DMS153 (cell line): ENCODE measurements at places on chromosomes 12 and 14.

GRCh38 chr12:61757831-61758505, 502.2 kb upstream of the USP15 start:
- no peak for DNase-seq

GRCh38 chr14:22233377-22233776, 355.6 kb downstream of the DAD1 start:
- no peak for DNase-seq

DNA sequence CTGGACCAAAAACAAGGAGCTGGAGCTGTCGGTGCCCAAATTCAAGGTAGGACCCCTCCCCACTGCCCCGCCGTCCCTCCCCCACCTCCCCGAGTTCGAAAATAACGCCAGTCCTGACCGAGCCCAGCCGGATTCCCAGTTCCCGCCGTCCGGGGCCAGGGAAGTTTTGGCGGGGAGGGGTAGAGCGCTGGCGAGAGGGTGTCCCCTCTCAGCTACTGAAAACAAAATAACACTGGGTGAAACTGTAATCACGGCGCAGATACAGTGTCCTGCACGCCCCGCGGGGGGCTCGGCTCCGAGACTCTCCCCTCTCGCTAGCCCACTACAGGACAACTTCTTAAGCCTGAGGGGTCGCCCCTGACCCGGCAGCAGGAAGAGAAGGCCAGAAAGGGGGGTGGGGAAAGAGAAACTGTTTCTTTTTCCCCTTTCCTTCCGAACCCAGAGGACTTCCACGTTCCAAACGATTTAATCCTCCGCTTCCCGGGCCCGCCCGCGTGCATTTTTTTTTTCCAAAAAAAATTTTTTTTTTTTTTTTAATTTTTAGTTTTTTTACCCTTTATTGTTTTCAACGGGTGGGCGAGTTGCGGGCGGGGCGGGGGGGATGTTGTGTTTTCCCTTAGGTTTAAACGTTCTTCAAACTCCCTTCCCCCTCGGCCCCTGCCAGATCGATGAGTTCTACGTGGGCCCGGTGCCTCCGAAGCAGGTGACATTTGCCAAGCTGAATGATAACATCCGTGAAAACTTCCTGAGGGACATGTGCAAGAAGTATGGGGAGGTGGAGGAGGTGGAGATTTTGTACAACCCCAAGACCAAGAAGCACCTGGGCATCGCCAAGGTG, 1.6 kb downstream of the SETD1B start:
- no peak for DNase-seq

GRCh38 chr14:82192387-82192786, 658.7 kb upstream of the SEL1L start:
- no peak for DNase-seq

- no peak for DNase-seq
Measured at GRCh38 chr12:116415408-116416108, 138.1 kb upstream of the MED13L start.

DNA sequence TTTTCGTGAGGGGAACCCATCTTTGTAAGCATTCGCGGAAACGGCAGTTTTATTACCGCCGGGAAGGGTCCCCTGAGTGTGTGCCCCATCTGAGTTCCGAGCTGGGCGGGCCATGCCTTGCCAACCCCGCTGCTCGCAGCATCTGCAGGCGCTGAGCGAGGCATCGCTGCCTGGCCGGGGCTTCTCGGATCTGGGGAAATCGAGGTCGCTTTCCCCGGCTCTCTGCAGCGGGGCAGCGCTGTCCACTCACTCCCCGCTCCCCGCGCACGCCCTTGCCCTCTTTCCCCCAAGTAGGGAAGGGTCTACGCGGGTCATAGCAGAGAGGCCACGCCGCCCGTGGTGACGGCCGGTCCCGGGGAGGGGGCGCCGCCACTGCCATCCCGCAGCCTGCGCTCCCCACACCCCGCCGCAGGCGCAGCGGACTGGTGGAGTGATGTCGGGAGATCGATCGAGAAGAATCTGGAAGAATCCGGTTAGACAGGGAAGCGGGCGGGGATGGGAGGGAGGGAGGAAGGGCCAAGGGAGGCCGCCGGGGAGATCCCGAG, 507 bp upstream of the FKBP4 start:
- DNase-seq, result peak; percentile 29

DNA sequence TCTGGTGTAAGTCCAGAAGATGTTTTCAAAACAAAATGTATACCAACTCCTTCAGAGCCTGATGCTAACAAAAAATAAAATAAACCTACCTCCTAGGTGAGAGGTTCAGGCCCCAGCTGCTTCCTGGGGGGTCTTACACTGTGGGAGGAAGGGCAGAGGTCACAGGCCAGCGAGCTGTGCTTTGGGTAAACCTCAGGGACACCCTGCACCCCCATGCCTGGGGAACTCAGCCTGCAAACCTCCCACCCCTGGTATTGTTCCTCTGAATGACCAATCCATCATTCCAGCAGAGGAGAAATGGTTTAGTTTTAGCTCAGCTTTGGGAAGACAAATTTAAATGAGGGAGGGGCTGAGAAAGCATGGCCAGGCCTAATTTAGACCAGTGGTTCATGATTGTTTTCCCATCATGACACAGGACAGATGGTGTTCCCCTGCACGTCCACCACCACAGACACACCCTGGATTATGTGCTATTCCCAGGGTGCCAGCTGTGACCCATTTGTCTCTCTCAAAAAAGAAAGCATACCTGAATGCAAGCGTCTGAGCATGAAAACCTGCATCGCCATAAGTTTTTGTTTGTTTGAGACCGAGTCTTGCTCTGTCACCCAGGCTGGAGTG, 14.5 kb upstream of the TFCP2 start:
- DNase-seq, result no peak

DNA sequence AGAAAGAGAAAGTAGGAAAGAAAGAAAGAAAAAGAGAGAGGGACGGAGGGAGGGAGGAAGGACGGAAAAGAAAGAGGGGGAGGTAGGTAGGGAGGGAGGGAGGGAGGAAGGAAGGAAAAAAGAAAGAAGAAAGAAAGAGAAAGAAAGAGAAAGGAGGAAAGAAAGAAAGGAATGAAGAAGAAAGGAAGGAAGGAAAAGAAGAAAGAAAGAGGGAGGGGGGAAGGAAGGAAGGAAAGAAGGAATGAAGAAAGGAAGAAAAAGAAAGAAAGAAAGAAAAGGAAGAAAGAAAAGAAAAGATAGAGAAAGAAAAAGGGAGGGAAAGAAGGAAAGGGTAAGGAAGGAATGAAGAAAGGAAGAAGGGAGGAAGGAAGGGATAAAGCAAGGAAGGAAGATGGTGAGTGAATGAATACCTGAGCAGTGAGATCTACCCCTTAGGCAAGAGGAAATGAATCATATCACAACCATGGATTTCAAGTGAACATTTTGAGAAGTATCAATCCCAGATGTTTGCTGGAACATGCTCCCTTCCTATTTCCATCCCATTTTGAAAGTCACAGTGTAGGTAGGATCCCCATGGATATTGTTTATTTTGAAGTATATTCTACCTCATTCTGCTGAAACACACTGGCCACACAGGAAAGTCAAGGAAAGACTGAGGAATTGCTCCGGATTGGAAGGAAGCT, 639.4 kb upstream of the TBX3 start:
- no peak for DNase-seq

DNA sequence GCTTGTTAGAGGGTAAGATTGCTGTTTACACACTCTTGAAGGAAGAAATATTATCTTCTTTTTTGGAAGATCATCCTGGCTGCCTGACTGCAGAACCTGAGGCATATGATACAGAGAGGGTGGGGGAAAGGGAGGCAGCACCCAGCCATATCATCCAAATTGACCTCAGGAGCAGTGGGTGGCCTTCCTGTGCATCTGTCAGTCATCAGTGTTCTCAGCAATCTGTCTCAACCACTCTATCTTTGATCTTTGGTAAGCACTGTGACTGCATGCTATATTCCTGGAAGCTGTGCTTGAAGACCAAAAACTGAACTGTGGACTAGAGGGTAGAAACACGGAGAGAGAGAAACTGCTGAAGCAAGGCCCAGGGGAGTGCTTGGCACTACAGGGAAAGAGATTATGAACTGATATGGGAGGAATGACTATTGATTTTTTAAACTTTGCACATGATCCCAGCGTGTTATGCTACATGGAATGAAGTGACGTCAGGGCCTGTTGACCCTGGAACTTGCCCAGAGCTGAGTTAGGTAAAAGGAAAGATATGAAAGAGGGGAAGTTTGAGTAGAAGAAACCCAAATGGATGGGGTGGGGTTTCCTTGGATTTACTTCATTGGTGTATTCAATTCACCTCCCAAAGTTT, 171.5 kb downstream of the ASCL1 start:
- no peak for DNase-seq

- no peak for DNase-seq
Measured at GRCh38 chr12:132413931-132414588, 75.9 kb upstream of the FBRSL1 start.

GRCh38 chr12:1811281-1811947, 9.0 kb upstream of the LRTM2 start:
- DNase-seq, result no peak

GRCh38 chr12:46168426-46168825, 100.4 kb downstream of the SLC38A1 start:
- DNase-seq, result no peak

DNA sequence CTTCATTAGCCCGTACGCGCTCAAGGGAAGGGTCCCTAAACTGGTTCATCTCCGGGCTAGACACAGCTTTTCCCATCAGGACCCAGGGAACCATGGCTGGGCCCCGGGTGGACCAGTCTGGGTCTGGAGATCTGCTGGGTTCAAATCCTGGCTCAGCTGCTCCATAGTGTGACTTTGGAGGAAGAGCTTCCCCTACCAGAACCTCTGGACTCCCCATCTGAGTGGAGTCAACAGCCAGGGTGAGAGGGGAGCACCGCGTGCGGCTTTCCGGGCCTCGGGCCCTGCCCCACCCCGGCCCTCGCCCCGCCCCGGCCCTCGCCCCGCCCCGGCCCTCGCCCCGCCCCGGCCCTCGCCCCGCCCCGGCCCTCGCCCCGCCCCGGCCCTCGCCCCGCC, 41.2 kb downstream of the BEGAIN start:
- no peak for DNase-seq

DNA sequence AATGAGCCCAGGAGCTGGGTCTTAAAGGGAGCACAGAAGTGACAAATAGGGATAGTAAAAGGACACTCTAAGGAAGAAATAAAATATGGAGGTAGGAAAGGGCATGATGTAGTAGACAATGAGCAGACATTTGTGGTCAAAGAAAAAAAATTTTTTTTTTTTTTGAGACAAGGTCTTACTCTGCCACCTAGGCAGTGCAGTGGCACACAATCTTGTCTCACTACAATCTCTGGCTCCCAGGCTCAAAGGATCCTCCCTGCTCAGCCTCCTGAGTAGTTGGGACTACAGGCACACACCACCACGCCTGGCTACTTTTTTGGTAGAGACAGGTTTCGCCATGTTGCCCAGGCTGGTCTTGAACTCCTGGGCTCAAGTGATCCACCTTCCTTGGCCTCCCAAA, 8.5 kb downstream of the FKBP3 start:
- no peak for DNase-seq

DNA sequence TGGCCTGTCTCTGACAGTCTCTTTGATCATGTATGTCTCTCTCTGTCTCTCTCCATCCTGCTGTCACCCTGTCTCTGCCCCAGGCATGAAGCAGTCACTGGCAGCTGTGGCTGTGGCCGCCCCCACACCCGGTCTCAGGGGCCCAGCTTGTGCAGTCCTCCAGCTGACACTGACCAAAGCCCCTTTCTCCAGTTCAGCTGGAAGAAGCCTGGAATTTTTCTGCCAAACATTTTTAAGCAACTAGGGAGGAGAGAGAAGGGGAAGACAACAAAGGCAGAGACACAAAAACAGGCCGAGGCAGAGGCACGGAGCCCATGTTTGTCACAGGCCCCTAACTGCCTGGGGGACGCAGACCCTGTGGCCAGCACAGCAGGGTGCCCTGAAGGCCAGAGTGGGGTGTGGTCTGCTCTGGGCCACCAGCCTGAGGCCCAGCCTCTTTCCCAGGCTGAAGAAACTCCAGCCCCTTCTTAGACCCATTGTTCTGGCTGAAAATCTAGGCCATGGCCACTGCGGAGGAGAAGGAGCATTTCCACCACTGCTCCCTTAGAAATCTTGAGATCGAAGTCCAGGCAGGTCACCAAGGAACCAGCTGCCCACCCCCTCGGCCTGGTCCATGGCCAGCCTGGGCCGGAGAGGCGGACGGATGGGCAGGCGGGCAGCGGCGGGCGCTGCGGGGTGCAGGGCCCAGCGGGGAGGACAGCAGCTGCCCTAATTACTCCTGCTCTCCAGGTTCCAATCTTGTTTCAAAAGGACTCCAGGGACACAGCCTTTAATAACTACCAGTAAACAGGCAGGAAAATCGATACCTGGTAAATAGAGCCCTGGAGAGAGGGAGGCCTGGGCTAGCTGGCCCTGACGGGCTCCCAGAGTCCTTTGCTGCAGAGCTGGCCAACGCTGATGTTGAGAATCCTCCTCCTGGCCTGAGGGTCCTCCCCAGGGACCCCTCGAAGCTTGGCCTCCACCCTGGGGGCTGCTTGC, 14.9 kb downstream of the DTX1 start:
- peak; percentile 80 for DNase-seq

GRCh38 chr12:60174476-60174875, 578.6 kb downstream of the SLC16A7 start:
- no peak for DNase-seq

DNA sequence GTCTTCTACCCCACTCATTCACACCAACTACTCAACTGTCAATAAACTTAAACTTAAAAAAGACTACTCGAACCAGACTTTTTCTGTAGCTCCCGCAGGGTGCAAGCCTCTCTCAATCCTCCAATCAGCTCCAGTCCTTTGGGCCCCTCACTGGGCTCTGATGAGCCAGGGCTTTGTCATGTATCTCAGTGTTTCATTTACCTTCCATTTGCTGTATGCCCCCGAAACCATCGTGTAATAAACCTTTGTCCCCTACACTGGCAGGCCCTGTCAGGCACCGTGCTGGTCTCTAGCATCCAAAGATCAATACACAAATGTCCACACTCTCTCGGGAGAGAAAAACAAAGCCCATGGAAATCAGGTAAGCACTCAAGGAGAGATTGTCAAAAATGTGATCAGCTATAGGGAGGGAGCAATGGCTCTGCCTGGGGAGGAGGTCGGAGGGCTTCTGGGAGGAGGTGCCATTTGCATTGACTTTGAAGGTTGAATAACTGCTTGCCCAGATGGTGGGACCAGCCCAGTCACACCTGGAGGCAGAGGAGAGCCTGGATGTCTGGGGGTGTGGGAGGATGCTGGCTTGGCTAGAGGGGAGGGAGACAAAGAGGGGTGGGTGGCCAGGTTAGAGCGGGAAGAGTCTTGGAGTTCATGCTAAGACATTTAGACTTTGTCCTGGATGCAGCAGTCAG, 42.1 kb upstream of the DICER1 start:
- DNase-seq, result no peak

DNA sequence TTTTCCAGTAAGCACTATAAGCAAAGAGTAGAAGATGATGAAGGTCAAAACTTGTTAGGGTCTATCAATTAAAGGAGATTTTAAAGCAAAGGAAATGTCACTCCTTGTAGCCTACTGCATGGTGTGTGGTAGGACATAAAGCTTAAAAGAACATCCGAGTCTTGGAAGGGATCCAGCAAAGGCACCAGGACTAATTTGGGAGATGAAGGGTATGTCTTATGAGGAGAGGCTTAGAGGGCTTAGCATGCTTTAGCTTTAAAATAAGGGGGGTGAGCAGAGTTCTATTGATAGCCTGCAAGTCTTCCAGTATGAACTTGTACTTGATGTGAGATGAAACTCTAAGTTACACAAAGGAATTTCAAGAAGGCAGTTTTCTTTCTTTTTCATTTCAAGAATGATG, 11.8 kb upstream of the MYBPC1 start:
- DNase-seq, result no peak

- DNase-seq, result no peak
Measured at GRCh38 chr14:33493266-33493665, 457.6 kb downstream of the EGLN3 start.
